CD14-positive monocyte (primary cell): ENCODE measurements at places on chromosomes 13 and 19.

DNA sequence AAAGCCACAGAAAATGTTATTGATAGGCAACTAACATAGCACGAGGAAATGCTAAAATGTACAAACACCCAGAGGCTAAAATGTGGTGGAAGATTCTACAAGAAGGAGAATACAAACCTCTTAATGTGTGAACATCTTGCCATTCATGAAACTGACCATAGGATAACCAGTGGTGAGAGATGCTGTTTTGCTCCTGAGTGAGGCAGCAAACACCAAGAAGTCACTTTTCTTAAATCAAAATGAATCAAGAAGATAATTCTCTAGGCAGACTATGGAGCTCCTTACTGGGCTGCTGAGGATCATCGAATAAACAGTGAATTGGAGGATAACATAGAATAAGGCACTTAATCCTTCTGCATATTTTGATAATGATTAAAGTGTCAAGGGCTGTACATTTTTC, 375.4 kb upstream of the SLITRK6 start:
- DNase-seq, result no peak

DNA sequence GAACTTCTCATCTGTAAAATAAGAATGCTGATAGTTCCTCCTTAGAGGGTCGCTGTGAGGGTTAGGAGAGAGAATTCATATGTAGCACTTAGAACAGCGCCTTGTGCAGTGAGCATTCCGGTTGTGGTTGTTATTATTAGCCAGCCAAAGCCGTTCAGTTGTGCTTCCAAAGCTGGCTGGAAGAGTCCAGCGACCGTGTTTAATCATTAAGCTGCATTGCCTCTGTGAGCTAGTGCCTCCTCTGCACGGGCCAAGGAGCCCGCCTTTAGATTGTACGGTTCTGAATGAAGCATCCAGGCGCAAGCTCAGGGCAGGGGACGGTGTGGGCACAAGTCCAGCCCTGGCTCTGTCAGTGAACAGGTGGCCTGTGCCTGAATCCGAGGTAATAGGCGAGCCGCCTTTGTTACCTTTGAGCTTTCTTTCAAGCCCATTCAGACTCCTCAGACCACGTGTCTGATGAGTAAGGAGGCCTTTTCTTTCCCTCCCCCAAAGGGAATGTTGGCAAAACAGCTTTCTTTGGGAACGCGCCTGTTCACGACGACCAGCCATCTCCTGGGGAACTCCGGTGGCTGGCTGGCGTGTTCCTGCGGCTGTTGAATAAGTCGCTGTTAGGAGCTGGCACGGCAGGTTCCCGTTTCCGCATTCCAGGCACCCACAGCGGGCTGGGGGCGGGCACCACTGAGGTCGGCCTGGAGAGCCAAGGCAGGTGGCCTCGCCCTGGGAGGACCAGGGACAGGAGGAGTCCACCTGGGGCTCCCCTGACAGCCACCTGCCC, 25.1 kb downstream of the SIPA1L3 start:
- DNase-seq, result peak; percentile 69

DNA sequence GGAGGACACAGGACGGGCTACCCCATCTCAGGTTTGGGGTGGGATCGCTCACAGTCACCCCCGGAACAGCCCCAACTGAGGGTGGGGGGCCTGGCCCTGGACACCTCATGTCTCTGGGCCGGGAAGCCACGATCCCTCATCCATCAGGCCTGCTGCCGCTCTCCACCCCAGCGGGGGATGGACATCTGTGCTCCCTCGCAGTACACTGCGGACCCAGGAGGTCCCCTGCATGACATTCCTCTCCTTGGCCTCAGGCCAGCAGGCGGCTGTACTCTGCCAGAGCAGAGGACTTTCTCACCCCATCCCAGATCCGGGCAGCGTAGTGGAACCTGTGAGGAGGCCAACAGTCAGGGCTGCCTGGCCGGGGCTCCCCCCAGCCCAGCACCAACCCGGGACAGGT, 15.5 kb downstream of the IRGC start:
- DNase-seq, result no peak

DNA sequence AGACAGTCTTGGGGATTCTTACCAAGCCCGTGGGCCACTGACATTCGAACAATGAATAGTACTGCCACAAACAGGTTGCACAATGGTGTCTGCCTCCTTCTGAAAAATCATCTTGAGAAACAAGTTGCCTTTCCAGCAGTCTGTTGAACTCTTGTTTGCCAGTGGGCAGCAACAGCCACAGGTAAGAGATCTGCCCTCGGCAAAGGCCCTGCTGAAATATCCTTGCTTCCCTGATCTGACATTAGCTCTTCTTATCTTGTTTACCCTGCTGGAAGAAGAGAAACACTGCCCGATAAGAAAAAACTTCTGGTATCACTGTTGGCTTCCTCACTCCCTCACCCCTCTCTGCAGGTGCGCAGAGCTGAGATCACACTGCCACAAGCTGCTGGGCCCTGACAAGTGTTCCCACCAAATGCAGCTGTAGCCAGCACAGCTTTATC, 2.0 kb downstream of the DOCK9 start:
- no peak for DNase-seq

- DNase-seq, result no peak
Observed at GRCh38 chr13:113897161-113897560, 33.3 kb upstream of the GAS6 start.

GRCh38 chr19:31100981-31101380, 248.3 kb downstream of the TSHZ3 start:
- no peak for DNase-seq

GRCh38 chr19:8132858-8133458, 16.4 kb downstream of the FBN3 start:
- no peak for DNase-seq

GRCh38 chr13:30172593-30173302, 134.6 kb downstream of the KATNAL1 start:
- no peak for DNase-seq

- DNase-seq, result no peak
Observed at GRCh38 chr13:65744836-65745235, 1485.3 kb downstream of the PCDH9 start.

DNA sequence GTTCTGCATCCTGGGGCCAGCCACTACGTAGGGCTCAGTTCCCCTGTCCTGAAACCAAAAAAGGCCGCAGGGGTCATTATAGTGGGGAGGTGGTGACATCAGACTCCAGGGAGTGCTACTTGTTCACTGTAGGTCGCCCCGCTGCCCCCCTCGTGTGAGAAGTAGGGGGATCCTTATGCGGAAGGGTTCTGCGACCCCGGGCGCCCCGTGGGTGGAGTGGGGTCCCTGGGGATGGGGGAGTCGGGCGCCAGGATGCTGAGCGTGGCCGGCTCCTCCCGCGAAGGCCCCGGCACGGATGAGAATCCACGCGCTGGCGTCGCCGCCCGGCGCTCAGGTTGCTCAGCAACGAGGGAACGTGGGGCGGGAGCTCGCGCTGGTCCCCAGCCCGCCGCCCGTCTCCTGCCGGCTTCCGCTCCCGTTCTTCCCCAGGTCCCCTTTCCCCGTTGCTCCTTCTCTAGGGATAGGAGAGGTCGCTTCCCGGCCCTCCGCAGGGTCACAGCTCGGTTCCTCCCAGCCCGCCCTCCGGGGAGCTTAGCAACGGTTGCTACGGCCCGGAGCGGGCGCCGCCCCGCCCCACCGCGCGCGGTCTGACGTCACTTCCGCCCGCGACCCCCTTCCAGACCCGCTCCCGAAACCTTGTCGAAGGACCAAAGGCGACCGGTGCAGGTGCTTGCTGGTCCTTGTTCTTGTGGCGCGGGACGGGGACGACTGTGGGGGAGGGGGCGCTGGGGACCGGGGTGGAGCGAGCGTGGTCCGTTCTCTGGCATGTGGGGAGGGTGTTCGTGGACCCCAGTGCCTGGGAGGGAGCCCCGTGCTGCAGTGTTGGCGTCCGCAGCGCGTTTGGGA, at the start of gene NAT14:
TSS of gene NAT14 (plus strand) at position 596 of the 846 bp plus-strand sequence. CDS start 521 bp downstream, outside the sequence.
- DNase-seq, result peak; percentile 41

DNA sequence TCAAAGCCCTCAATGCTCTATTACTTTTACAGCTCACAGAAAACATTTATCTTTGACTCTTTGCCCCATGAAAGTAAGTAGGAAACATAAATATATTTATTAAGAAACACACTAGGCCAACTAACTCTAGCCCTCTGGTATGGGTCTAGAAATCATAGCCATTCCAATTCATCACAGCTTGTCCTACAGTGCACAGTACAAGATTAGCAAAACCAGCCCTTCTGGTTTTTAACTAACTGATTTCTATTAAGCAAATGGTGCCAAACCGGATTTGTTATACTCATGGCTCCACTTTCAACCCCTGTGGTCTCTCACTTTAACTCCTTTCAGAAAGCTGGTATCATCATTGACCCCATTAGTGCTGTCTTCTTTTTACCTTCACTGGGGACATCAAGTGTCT, 5.6 kb upstream of the LRRC63 start:
- no peak for DNase-seq

DNA sequence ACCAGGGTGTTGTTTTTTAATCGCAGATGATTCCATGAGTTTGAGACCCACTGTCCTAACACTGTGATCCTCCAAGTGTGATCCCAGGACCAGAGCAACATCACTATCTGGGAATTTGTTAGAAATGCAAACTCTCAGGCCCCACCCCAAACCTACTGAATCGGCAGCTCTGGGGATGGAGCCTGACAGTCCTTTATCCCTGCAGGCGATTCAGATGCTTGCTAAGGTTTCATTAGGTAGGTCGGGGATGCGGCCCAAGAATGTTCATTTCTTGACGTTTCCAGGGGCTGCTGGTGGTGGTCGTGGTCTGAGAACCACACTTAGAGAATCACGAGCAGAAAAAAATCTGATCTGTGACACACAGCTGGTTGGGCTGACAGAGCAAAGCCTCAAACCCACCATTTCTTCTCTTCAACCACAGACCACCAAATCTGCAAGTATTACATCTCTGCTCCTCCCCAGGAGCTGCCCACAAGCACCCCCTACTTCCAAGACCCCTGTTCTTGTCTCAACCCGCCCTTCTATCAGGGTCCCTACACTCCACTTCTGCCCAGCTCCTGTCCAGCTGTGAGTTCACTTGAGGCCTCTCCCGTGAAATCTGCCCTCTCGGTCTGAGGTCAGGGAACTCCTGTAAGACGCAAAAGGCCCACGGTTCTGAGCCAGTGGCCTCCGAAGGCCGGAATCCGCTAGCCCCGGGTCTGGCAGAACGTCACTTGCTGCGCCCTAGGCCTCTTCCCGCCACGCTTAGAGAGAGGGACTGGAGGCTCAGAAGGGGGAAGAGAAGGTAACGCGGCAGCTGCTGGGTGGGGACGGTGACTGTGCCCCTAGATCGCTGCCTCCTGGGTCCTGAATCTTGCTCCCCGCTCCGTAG, 1.1 kb upstream of the FARP1 start:
- no peak for DNase-seq

DNA sequence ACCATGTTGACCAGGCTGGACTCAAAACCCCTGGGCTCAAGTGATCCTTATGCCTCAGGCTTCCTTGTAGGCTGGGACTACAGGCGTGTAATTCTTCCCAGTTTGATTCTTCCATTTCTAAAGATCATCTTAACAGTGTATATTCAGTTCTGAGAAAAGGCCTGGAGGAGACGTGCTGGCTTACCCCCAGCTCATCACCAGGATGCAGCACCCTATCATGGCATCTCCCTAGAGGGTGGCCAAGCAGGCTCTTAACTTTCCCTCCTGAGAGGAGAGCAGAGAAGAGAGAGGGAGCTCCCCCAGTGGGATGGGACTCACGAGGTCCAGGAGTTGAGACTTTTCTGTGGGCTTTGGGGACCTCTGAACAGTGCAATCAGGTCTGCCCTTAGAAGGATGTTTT, 2.1 kb upstream of the TUBA3C start:
- no peak for DNase-seq

- DNase-seq, result no peak
Observed at GRCh38 chr13:111021270-111021669, 93.8 kb upstream of the ARHGEF7 start.

GRCh38 chr13:97307882-97308624, 85.9 kb downstream of the MBNL2 start:
- DNase-seq, result no peak

DNA sequence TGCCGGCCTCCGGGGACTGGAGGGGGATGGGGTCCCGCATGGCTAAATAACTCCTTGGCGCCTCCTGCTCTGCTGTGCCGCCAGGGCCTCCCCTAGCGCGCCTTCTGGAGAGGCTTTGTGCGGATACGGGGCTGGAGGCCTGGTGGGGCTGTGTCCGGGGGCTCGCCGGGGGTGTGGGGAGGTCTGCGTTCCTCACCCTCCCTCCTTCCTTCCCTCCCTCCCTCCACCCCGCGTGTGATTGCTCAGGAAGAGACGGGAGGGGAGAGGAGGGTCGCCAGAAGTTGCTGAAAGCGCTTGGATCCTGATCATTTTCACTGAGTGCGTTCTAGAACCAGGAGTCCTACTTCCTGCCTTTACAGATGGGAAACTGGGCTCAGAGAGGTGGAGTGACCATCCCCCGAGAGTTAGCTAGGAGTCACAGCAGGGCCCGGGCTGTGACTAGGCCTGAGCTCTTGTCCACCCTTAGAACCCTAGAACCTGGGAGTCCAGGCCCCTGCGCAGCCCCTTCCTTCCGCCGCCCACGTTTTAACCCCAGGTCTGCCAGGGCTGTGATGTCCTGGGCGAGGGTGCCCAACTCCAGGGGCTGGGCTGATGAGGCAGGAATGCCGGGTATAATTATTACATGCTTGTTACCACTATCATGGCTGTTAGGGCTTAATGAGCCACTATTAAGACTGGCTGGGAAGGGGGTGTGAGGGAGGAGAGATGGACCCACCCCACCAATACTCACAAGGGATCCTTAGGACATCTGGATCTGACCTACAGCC, 782 bp upstream of the JUND start:
- DNase-seq, result no peak

DNA sequence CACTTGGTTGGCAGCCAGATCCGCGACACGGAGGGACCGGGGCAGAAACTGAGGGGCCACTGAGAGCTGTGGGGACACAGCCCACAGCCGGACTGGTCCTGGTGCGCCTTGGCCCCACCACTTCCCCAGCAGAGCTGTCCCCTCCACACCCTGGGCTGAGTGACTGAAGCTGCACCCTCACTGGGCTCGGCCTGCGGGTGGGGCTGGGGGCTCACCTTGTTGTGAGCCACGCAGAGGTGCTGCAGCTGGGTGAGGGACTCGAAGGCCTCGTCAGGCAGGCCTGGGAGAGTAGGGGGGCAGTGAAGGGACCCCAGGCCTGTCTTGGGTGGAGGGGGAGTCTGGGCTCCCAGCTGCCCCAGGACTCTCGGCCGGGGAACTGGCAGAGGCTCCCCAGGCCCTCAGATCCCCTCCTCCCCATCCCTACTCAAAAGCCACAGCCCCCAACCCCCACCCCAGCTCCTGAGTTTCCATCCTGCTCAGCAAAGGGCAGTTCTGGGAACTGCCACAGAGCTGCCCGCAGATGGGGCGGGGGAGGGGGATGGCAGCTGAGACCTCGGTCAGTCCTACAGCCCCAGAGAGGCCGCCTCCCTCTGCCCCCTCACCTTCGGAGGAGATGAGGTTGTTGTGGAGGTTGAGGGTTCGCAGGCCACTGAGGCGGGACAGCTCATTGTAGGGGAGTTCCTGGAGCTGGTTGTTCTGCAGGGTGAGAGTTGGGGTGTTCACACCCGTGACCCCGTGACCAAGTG, 2.3 kb downstream of the PODNL1 start:
- DNase-seq, result no peak

DNA sequence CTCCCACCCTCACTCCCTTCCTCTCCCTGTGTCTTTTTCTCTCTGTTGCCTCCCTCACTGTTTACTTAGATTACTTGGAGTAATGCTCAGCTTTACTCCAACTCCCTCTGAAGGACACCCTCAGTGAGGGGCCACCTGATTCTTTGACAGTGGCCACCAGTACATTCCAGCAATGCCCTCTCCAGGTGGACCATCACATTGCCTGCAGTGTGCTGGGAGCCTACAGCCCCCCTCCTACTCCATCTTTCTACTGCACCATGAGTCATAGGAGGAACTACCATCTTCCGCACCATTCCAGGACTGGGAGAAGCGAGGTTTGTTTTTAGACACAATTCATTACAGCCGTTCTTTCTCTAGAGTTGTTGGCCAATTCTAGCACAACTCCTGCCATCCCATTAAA, 96.6 kb upstream of the POSTN start:
- no peak for DNase-seq

- DNase-seq, result no peak
Observed at GRCh38 chr13:24493356-24493755, 19.2 kb downstream of the PARP4 start.
